ENCODE measurements at places on chromosomes 4 and X.

GRCh38 chrX:151776181-151776731, 41.7 kb downstream of the CNGA2 start:
- no peak for DNase-seq

DNA sequence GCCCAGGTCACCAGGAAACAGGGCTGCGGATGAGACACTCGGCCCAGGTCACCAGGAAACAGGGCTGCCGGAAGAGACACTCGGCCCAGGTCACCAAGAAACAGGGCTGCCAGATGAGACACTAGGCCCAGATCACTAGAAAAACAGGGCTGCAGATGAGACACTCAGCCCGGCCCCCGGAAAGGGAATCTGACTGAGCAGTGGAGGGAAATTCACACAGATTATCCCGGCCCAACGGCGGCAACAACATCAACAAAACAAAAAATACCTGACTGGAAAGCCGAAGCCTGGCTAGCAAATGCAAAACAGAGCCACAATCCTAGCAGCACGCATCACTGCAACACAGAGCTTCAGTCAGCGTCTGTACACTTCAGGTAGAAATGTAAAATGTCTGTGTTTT, 20.7 kb downstream of the AFAP1 start:
- no peak for DNase-seq

- DNase-seq = no peak
Observed at GRCh38 chr4:109672169-109672930, 30.9 kb downstream of the CASP6 start.

- DNase-seq = no peak
Observed at GRCh38 chr4:153427363-153428071, 38.6 kb upstream of the TMEM131L start.

- no peak for DNase-seq
Observed at GRCh38 chrX:115047181-115047580, 29.8 kb upstream of the IL13RA2 start.

- DNase-seq = no peak
Observed at GRCh38 chrX:729583-730409, 99.2 kb downstream of the SHOX start.

DNA sequence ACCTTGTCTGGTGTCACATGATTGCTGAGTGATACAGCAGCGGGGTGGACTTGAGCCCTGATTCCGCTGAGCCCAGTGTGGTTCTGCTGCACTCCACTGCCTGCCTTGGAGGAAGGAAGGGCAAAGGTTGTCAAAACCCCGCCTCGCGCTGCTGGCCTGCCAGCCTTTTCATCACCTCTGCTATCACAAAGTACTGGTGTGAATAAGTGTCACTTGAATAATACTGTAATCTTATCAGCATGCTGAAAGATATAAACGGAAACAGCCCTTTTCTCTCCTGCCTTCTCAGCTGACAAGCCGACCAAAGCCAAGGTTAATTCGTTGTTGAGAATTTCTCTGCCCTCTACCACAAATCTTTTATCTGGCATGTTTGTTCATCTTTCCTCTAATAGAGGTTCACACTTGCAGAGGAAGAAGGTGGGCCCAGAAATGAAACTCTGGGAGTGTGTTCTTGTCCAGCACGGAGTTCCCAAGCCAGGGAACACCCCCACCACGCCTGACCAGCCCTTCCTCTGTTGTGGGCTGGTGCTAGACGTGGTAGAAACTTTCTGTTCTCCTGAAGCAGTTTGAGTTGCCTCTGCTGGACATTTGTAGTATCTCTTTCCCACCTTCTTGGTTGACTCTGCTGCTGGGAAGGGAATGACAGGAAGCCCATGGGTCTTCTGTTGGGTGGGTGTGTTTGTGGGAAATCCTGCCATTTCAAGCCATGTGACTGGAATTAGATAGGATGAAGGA, 21.5 kb downstream of the FHDC1 start:
- DNase-seq = no peak

DNA sequence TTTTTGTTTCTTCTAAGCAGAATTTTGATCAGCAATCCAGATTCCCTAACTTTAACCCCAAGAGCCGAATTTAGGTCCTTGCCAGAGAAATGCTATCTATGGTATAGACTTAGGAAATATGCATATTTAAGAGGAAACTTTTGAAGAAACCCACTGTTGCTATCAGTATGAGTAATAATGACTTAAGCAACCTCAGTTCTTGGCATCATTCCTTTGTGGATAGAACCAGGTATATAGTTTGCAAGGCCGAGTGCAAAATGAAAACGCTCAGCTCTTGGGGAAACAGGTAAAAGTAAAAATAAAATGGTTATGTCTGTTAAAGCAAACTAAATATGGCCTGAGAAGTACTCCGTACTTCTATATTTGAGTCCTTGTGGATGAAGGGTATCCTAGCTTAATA, 78.1 kb downstream of the ARSF start:
- DNase-seq = no peak

GRCh38 chr4:176034936-176035335, 30.7 kb upstream of the WDR17 start:
- no peak for DNase-seq

GRCh38 chrX:44596277-44596676, 53.6 kb upstream of the FUNDC1 start:
- DNase-seq = no peak

DNA sequence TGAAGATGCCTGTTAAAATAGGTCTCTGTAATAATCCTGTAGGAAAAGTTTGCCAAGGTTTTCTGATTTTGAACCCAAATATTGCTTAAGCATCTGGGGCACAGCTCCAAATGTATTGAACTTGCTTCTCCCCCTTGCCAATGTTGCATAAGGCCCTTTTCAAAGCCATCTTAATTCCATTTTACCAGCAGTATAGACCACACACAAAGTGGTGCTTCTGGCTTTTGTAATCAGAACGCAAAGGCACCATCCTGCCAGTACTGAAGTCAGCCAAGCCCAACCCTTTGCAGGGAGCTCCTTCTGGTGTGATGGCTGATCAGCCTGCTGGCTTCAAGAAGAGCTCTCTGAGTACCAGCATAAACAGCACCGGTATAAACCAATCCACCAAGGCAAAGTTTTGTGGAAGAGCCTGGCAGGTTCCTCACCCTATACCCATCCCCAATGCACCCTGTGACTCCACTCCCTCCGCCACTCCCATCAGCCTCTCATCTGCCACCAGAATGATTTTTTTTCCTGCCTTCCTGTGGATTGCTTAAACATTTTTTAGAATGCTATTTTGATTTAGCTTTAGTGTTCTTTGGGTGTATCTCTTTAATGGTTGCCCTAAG, 39.2 kb upstream of the USP9X start:
- DNase-seq = no peak

- DNase-seq = no peak
Observed at GRCh38 chrX:24796204-24796603, 102.5 kb downstream of the POLA1 start.

- no peak for DNase-seq
Observed at GRCh38 chr4:140996766-140997165, 136.5 kb downstream of the RNF150 start.

DNA sequence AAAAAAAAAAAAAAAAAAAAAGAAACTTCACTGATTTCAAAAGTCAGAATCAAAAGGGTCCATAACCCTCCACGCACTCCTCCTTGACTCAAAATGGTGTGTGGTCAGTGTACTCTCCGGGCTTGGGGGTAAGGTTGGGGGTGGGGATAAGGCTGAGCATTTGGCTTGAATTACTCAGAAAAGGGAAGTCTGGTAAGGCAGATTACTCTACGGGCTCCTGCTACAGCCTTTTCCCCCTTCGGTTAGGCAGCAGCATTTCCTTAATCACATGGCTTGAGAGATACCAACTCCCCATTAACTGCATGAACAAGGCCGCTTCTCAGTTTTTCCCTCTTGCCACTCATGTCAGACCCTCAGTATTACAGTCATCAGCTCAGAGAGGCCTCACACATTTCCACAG, 135.4 kb upstream of the DUSP21 start:
- DNase-seq = no peak

GRCh38 chrX:153454901-153455550, 9.2 kb upstream of the TREX2 start:
- no peak for DNase-seq

- DNase-seq = no peak
Observed at GRCh38 chr4:184952522-184952921, 65.8 kb upstream of the HELT start.

DNA sequence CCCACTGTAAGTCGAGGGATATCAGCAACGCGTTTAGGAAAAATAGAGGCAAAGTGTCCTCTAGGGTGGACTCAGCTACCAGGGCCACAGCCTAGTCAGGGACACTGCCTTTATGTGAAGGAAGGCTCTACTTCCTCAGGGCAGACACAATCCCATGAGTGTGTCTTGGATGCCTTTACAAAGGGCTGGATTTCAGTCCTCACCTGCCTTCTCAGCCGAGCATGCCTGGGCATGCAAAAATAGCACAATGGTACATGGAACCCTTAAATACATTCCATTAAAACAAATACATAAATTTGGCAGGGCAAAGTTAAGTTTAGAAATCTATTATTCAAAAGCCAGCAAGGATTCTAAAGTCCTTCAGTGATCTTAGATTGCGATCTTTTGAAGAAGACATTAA, 51.1 kb downstream of the DMD start:
- no peak for DNase-seq

DNA sequence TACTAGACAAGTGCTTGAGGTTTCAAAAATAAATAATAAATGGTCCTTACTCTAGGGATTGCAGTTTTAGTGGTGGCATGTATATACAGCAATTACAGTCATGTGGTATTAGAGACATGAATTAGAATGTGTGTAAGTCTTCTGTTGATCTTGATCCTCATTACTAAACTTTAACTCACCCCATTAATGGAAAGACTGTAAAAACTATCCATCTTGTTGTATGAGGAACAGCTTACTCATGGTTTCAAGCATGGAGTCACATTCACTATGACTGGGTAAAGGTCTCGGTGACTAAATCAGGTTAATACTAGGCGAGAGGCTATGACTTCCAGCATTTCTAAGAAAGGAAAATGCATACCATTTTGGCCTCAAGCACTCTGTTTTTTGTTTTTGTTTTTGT, 107.0 kb upstream of the HPGD start:
- no peak for DNase-seq

DNA sequence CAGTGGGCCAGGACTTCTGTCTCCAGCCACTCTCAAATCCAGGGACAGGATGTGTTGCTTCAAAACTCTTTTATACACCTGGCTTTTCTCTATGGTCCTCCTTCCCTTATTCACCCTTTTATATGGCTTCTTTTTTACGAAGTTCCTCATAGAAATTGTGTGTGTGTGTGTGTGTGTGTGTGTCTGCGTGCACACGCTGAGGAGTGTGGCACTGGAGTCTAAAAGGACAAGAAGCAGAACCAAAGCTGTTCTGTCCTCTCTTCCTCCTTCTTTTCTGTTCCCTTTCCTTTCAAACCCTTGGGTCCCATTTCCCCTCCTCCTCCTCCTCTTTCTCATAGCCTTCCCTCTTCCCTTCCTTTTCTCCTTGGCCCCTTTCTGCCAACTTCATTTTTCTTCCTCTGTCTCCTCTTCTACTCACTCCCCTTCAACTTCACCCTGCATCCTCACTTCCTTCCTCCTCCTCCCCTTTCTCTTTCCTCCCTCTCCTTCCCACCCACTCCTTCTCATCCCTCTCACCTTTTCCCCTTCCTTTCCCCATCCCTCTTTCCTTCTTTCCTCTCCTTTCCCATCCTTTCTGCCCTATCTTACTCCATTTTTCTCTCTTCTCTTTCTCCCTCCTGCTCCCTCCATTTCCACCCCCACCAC, 360.5 kb downstream of the MID1IP1 start:
- no peak for DNase-seq

DNA sequence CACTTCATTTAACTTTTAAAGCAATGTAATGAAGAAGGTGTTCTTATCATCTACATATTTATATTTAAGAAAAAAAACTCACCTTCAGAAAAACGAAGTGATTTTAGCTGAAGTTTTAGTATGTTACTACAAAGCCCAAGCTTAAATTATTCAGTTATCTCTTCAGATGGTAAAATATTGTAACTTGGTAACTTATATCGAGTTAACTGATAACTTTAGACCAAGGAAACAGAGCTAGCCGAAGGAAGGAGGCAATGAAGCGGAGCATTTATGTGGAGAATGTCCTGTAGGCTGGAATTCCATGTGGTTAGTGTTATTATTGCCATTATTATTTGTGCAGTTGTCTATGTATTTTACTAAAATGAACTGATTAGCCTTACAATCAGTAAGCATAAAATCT, 1102.1 kb upstream of the LCORL start:
- no peak for DNase-seq

GRCh38 chr4:3489451-3489962, 26.4 kb downstream of the DOK7 start:
- no peak for DNase-seq
